ENCODE measurements at places on chromosomes 16 and 17.

- DNase-seq, result no peak
Observed at GRCh38 chr17:79840269-79840988, 1.2 kb upstream of the CBX4 start.

- no peak for DNase-seq
Observed at GRCh38 chr16:10745841-10746240, 2.2 kb downstream of the NUBP1 start.

GRCh38 chr17:49316889-49317675 is 45.0 kb downstream of the ZNF652 start:
- DNase-seq, result no peak

DNA sequence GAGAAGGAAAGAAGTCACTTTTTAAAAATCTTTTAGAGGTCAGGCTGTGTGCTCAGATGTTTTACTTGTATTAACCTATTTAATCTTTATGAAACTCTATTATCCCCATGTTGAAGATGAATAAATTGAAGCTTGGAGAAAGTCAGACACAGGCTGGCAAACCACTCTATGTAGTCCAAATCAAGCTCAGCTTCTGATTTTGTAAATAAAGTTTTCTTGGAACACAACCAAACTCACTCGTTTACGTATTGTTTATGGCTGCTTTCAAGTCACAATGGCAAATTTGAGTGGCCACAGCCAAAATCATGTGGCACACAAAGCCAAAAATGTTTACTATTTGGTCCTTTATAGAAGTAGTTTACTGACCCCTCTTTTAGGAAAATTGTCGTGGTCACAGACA is 596.0 kb upstream of the CDH11 start:
- DNase-seq, result no peak

DNA sequence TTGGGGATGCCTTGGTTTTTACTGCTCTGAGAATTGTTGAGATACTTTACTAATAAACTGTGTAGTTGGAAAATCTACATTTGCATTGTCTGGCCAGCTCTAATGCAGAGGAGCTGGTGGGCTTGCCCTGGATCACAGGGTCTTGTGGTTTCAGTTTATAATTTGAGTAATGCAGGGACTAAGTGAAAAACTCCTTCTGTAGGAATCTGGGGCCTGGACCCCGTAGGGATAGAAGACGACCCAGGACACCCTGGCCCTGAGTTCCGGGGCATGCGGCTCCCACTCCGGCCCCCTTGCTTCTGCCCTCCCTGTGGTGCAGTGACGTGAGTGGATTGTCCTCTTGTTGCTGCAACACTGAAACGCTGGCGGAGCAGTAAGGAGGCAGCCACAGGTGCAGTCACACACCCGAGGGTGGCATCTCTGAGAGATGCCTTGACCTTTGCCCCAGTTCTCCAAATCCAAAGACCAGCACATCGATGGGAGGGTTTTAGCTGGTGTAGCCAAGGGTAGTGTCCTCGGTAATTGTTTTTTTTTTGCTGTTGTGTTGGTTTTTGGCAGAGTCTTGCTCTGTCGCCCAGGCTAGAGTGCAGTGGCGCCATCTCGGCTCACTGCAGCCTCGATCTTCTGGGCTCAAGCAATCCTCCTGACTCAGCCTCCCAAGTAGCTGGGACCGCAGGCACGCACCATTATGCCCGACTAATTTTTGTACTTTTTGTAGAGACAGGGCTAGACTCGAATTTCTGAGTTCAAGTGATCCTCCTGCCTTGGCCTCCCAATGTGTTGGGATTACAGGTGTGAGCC is 2.6 kb upstream of the RPL13 start:
- DNase-seq, result no peak

GRCh38 chr17:78613416-78613815 is 36.2 kb upstream of the DNAH17 start:
- DNase-seq, result no peak

DNA sequence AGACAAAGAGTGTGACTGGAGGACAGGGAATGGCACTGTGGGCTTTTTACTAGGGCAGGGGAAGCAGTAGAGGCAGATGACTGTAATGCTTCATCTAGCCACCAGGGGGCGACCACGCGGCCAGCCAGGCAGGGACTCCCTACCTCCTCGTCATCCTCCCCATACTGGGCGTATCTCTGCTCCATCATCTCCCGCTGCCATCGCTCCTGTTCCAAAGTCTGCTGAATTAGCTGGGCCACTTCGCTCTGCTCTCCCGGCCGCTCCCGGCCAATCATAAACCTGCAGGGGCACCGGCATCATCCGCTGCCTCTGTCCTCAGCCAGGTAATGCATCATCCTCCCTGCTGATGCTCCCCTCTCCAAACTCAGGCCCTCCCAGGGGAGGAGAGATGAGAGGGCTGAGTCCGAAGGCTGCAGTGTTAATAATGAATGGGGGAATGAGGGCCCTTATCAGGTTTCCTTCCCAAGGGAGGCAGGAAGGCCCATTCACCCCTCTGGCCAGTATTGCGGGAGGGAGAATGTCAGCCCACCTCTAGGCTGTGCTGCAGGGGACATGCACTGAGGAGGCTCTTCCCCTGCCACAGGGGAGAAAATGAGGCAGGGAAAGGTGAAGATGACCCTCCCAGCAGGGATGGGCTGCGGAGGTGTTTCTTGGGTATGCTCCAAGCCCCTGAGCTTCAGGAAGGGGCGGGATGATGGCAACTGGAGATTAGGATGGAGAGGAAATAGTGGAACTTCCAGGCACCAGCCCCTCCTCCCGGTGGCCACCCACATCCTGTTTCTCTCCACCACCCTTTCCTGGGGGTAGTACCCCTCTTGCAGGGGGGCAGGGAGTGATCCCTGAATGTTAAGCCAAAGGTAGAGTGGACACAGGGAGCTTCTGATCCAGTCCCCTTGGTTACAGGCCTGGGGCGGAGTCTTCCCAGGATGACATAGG is 10.3 kb upstream of the SAMD14 start:
- DNase-seq, result no peak

- DNase-seq, result no peak
Observed at GRCh38 chr17:9424071-9424640, 151.5 kb downstream of the STX8 start.

All from stimulated activated CD4-positive, alpha-beta T cell treated with anti-CD3 and anti-CD28 coated beads, Interleukin-15, amount 100 ng/mL, for 48 hours (primary cell).